Stimulated activated CD4-positive, alpha-beta T cell treated with anti-CD3 and anti-CD28 coated beads, Interleukin-2, amount 100 ng/mL, for 48 hours (primary cell): ENCODE measurements at places on chromosomes 3 and 15.

GRCh38 chr3:16478516-16478915 is 35.0 kb downstream of the RFTN1 start:
- DNase-seq: no peak

- no peak for DNase-seq
Measured at GRCh38 chr3:164416491-164417222, 661.6 kb downstream of the SI start.

GRCh38 chr15:85151145-85151544 is 169.5 kb downstream of the PDE8A start:
- DNase-seq: no peak

DNA sequence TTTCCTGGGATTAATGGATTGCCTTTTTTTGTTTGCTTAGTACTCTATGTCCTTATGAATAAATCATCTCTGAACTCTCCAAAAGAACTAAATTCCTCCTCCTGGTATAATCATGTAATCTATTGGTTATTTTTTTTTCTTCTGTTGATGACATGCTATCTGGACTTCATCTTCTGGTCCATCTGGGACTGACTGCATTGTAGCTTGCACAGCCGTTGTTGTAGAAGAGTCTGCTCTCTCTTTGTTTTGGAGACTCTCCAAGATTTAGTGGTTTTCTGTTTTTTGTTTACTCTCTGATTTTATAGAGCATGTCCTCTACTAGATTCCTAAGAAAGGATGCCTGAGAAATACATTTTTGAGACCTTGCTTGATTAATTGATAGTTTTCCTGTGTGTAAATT is 19.1 kb downstream of the IREB2 start:
- no peak for DNase-seq

GRCh38 chr3:123313889-123314288 is 112.1 kb downstream of the SEC22A start:
- no peak for DNase-seq
